ENCODE measurements at places on chromosomes 5 and 9. TPM values are rescaled to one million over a fixed set of nuclear protein-coding genes. Genes with fewer than 3 reads are reported as not detected.

GNG10 gene
- 72.1 TPM for total RNA-seq

FOXD4L6 gene
- not detected for total RNA-seq

WNK2 gene
- total RNA-seq: 5.8 TPM

TMC1 gene
- total RNA-seq: 0.05 TPM

UBAP1 gene
- 45.0 TPM for total RNA-seq

PRRX2 gene
- total RNA-seq: 5.2 TPM

PCDHGA5 gene
- total RNA-seq: 0.07 TPM

Measured in A549 treated with DMSO at 1 μM for 4 hours (cell line).